Fibroblast of villous mesenchyme (primary cell): ENCODE measurements at places on chromosomes 11 and 22. TPM values are rescaled to one million over a fixed set of nuclear protein-coding genes. Genes with fewer than 3 reads are reported as not detected.

Gene TMEM121B
- under 0.01 TPM in 2 replicates for total RNA-seq

Gene OR4D6
- total RNA-seq = not detected in 2 replicates

Gene VSIG2
- total RNA-seq = under 0.01 TPM in 1 of 2 replicates, not detected in the other

Gene RASGRP2
- total RNA-seq = 10.3 and 12.5 TPM in 2 replicates

Gene F2
- total RNA-seq = not detected in 2 replicates

Gene UBQLNL
- under 0.01 TPM in 2 replicates for total RNA-seq

Gene POU2AF1
- total RNA-seq = not detected in 2 replicates

Gene KDM4E
- total RNA-seq = not detected in 2 replicates

Gene NXPE4
- not detected in 2 replicates for total RNA-seq

Gene OR5B21
- total RNA-seq = under 0.01 TPM in 1 of 2 replicates, not detected in the other

Gene DEFB131B
- not detected in 2 replicates for total RNA-seq

Gene HSPB2
- 0.43 and 0.64 TPM in 2 replicates for total RNA-seq

Gene MYOD1
- under 0.01 TPM in 1 of 2 replicates, not detected in the other for total RNA-seq

Gene FOLH1
- not detected in 2 replicates for total RNA-seq

GRCh38 chr11:108593923-108594434, 411 bp upstream of the EXPH5 start:
- DNase-seq = no peak

GRCh38 chr22:42700355-42700754, 20.3 kb downstream of the A4GALT start:
- DNase-seq = no peak

GRCh38 chr11:64007160-64007628, 21.0 kb downstream of the OTUB1 start:
- no peak for DNase-seq

DNA sequence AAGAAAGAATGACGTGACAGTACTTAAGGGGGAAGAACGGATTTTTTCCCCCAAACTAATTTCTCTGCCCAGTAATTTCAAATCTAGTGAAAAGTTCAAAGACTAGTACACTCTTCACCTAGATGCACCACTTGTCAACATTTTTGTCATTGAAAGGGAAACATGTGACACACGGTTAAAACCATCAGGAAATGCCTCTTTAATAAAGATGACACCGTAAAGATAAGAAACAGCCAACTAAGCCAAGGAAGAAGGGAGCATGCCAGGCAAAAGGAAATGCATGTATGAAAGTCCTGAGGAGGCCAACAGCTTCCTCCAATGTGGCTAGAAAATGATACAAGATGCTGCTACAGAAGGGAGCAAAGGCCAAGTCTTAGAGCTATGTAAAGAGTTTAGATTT, 49.4 kb downstream of the RSF1 start:
- peak; percentile 18 for DNase-seq

DNA sequence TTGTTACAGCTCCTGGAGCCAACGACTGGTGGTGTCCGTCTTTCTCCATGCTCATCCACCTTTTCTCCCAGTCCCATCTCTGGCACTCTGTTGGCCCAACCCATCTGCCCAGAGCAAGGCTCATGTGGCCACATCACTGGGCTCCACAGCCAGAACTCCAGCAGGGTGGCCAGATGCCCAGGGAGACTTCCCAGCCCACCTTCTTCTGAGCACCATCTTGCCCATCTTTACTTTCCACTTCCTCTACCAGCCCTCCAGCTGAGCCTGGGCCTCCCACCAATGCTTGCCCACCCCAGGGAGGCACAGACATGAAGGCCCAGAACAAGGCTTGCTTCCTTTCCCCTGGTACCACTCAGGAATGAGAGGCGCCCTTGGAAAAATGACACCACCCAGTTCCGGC, 116.8 kb downstream of the BUD13 start:
- no peak for DNase-seq

DNA sequence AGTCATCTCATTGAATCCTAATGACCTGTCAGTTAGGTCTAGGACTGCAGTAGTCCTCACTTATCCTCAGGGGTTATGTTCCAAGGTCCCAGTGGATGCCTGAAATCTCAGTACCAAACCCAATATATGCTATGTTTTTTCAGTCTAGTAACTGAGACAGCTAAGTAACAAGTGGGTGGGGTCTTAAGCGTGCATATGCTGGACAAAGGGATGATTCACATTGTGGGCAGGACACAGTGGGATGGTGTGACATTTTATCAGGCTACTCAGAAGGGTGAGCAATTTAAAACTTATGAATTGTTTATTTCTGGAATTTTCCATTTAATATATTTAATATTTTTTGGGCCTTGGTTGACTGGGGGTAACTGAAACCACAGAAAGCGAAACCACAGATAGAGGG, 29.0 kb downstream of the DDX10 start:
- DNase-seq = no peak

DNA sequence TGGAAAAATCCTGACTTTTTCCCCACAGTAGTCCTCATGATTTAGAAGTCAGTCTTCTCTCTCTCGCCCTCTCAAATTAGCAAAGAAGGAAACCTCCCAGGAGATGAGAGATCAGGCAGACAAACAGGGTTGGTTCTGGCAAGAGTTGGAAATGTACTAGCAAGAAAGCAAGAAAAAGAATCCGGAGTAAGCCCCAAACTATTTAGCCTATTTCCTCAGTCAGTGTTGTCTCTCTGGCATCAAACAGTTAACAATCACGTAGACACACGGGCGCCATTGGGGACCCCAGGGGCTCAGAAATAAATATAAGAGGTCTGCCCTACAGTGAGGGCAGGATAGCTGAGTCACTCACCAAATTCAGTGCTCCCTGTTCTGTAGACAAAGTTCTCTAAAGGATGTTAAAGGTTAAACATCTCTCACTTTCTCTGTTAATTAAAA, 4.7 kb downstream of the C11orf52 start:
- DNase-seq = peak; percentile 19

DNA sequence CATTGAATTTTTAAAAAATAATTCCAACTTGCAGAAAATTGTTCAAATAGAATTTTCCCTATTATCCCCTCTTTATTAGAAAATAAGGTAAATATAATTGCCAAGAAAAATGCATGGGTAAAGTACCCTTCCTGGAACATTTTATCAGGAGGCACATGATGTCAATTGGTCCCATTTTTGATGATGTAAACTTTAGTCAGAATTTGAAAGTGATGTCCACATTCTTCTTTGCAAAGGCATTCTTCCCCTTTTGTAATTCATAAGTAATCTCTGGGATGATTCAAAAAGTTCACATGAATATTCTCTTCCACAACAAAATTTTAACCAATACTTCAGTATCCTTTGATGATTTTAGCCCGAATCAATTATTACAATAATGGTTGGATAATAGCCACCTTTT, 86.9 kb upstream of the ANO3 start:
- no peak for DNase-seq

- DNase-seq = no peak
These were observed 3.7 kb downstream of the MIAT start for GRCh38 chr22:26660961-26661578.

- no peak for DNase-seq
These were observed 48.9 kb upstream of the MYEOV start for GRCh38 chr11:69245041-69245440.

DNA sequence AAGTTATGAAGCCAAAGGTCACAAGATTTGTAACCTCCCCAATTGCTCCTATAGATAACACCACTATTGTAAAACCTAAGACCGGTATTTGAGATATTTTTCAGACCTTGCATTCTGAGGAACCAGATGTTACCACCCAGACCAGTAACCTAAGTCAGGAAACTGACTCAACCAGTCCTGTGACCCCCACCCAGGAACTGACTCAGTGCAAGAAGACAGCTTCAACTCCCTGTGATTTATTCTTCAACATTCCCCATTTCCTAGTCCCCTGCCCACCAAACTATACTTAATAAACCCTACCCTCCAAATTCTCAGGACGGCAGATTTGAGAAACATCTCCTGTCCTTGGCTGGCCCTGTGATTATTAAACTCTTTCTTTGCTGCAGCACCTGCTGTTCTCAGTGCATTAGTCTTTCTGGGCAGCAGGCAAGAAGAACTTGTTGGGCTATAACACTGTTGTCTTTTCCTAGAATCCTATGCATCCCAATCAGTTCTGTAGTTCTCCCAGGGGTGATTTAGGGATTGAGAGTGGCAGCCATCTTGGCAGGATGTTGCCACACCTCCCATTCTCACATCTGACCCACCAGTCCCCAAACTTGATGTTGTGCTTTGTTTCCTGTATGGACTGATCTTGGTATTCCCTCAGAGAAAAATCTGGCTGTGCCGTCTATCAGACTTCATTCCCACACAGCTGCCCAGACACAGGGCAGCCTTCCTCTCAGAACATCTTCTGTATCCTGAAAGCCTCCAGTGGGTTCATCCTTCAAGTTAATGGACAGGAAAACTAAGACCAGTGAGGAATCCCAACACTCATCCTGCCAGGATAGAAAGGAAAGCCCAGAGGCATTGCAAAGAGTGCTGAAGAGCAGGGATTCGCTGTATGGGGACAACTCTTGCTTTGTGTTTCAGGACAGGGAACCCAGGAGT, 104.0 kb downstream of the PDE2A start:
- DNase-seq = peak; percentile 96

DNA sequence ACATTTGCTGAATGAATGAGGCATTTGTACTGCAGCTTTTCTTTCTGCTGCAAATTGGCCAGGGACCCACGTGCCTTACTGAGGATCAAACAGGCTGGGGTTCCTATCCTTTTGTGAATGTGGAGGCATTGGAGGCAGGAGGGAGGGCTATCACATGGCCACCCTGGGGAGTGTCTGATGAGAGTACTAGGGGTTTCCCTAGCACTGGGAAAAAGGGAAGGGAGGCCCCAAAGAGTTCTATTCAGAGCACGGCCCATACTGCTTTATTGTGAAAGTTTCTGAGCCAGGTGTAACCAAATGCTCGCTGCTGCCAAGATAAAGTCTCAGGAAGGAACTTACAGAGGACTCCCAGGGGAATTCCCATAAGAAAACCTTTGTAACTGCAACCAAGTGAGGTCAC, 78.4 kb upstream of the ANO1 start:
- DNase-seq = no peak

- no peak for DNase-seq
These were observed 454 bp downstream of the TMEM218 start for GRCh38 chr11:125111001-125111342.

GRCh38 chr11:107598225-107599139, 7.5 kb downstream of the ELMOD1 start:
- peak; percentile 18 for DNase-seq

DNA sequence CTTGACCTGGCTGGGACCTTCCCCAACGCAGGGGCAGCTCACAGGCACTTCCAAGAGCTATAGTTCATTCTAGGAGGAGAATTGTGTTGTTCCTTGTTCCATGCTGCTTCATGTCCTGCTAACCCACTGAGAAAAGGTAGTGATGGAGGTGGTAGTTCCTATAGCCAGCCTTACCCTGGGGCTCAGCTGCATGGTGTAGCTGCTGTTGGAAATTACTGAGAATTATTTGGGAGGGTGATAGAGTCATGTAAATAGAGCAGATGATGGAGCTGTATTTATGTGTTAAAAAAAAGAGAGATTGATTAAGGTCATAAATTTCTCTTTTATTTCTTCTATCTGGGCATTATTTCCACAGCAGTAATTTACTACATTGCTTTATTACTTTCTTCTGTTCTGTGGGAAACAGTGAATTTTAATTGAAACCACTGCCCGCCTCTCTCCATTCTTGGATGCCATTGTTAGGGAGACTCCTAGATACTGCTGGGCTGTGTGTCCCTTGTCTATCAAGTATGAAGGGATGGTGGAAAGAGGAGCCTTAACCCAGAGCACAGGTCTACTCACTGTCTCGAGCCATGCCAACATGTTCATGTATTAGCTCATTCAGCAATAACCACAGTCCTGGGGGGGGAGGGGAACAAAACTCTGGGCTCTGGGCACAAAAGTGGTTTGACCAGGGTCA, 309.2 kb downstream of the FAT3 start:
- no peak for DNase-seq

DNA sequence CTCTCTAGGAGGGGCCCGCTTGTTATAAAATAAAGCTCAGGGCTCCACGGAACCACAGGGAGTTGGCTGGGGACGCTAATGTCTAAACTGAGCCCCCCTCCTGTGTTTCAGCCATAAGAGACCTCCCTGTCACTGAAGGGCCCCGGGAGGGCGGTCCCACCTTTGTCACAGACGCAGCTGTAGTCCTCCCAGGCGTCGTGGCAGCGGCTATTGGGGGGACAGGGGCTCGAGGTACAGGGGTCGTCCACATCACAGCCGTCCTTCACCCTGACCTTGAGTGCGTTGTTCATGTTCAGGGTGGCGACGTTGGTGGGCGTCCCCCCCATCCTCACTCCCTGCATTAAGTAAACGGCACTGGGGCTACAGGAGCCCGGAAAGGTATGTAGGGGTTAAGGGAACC, 62.0 kb downstream of the TRMU start:
- no peak for DNase-seq

- DNase-seq = no peak
These were observed 296.4 kb downstream of the ETS1 start for GRCh38 chr11:128291007-128291406.

DNA sequence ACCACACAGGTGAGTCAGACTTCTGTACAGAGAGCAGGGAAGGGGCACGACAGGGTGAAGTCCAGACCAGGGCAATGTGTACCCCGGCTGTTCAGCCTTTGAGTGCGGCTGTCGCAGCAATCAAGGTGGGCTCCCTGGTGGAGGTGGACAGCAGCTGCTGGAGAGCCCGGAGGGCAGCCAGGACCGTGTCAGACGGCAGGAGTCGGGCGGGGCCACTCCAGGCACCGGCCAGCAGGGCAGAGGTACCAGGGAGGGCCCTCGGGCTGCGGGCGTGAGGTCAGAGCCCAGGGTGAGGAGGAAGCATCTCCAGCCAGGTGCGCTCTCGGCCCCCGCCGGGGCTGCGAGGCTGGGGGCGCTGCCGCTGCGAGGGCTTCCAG, 802 bp upstream of the PIM3 start:
- no peak for DNase-seq

- no peak for DNase-seq
These were observed 41.7 kb upstream of the SC5D start for GRCh38 chr11:121250843-121251242.

GRCh38 chr11:111729071-111729830, 36.9 kb downstream of the PPP2R1B start:
- no peak for DNase-seq

DNA sequence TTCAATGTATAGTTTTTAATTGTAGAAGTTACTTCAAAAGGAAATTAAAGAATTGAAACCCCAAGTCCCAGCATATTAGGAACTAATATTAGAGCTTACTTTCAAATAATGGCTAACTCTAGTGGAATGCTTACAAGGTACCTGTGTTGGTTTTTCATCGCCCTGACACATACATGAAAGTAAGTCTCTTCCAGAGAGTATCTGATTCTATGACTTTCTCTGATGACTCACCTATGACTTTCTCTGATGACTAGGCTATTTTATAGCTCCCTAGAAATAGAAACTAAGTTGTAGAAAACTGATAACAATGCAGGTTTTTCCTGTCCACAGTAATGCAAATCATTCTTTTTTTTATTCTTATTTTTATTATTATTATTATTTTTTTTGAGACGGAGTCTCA, 33.6 kb upstream of the MMP7 start:
- DNase-seq = peak; percentile 75
